ENCODE measurements at places on chromosomes 2 and 18. TPM values are rescaled to one million over a fixed set of nuclear protein-coding genes. Genes with fewer than 3 reads are reported as not detected.

DNA sequence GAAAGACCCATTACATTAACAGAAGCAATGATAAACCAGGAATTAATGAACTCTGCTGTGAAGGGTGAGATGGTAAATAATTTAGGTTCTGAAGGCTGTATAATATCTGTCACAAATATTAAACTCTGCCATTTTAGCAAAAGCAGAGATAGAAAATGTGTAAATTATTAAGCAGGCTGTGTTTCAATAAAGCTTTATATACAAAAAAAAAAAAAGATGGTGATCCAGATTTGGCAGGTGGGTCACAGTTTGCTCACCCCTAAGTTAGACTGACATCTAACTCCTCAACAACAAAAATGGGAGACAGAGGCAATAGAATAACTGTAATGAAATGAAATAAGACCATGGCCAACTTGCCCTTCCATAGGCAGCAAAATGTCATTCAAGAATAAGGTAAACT lies 157.3 kb upstream of the FANCL start:
- no peak for DNase-seq

The SLC16A14 gene
- total RNA-seq, result 0.23 TPM

DNA sequence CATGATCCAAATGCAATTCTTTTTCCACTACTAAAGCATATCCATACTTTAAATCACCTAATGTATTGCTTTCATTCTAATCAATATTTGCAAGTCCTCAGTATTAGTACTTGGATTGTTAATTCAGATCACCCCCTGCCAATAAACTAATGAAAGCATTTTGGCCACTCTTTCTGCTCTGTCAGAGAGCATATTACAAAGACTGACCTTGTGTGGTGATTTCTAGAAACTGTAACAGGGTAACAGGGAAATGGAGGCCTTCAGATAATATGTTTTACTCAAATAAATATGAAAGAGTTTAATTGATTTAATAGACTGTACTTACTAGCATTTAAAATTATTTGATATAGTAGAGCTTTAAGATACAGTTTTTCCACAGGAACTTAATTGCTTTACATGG lies 453.0 kb downstream of the KCNJ3 start:
- no peak for DNase-seq

The KCNG2 gene
- not detected for total RNA-seq

GRCh38 chr2:63594660-63595059 lies 5.9 kb downstream of the MDH1 start:
- no peak for DNase-seq

- DNase-seq, result no peak
Measured at GRCh38 chr2:29347774-29348461, 232.7 kb downstream of the CLIP4 start.
